Stimulated activated CD4-positive, alpha-beta T cell treated with anti-CD3 and anti-CD28 coated beads, TNF-alpha, amount 100 ng/mL, for 48 hours (primary cell): ENCODE measurements at places on chromosomes 4 and X.

DNA sequence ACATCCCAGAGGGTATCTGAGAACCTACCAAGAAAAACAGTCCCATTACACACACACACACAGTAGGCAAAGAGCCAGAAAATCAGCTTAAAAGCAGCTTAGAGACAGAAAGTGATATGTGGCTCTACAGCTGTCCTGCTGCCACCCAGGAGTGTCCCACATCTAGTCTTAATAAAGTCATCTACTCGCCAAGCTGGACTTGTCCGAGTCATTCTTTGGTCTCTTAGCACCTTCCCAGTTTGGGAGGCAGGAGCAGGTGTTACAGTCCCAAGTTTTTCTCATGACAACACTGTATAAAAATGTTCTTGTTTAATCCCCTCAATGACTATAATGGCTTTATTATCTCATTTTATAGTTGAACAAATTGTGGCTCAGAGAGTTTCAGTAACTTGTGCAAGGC lies 252.5 kb upstream of the CASK start:
- no peak for DNase-seq

GRCh38 chr4:82050796-82051195 lies 323.0 kb downstream of the HNRNPD start:
- DNase-seq, result no peak

- no peak for DNase-seq
Measured at GRCh38 chr4:123096038-123096437, 173.6 kb upstream of the NUDT6 start.

- no peak for DNase-seq
Measured at GRCh38 chrX:17655211-17656034, 81.9 kb upstream of the SCML1 start.

GRCh38 chr4:5165420-5166369 lies 114.4 kb downstream of the STK32B start:
- no peak for DNase-seq

- DNase-seq, result no peak
Measured at GRCh38 chr4:174665799-174666198, 143.5 kb upstream of the HPGD start.

- no peak for DNase-seq
Measured at GRCh38 chr4:83067058-83067639, 32.2 kb downstream of the COPS4 start.

GRCh38 chr4:145482209-145483037 lies 770 bp downstream of the SMAD1 start:
- DNase-seq, result peak; percentile 54
